T-helper 2 cell (primary cell): ENCODE measurements at places on chromosomes 4 and X.

DNA sequence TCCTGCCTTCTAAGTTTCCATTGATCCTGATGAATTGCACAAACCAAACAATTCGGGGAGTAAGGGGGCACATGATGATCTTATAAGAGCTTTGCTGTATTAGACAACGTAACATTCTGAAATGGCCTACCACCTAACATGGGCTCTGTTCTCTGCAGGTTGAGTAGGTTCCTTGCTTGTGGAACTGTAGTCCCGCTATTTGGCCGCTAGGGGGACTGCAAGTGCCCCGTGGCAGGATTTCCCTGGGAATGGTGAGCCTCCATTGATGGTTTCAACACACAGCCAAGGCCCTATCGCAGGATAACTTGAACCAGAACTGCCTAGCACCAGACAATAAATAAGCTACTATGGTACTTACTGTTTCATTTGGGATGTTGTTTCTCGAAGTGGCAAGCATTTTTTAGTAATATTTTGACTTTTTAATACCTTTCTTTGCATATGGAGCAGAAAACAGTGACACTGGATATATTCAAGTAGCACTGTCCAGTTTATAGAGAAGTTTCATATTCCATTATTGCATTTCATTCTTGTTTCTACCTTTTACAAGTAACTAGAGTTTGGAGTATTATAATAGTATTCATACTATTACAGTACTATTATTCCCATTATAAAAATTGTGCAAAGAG lies 11.9 kb downstream of the AR start:
- DNase-seq = no peak

- DNase-seq = no peak
Observed at GRCh38 chrX:41629539-41629938, 59.2 kb upstream of the GPR34 start.

- peak; percentile 12 for DNase-seq
Observed at GRCh38 chrX:72306851-72307645, 1.3 kb upstream of the CITED1 start.

GRCh38 chrX:38548508-38548907 lies 12.8 kb upstream of the TSPAN7 start:
- DNase-seq = no peak

GRCh38 chr4:84530454-84530853 lies 31.4 kb upstream of the NKX6-1 start:
- peak; percentile 66 for DNase-seq

DNA sequence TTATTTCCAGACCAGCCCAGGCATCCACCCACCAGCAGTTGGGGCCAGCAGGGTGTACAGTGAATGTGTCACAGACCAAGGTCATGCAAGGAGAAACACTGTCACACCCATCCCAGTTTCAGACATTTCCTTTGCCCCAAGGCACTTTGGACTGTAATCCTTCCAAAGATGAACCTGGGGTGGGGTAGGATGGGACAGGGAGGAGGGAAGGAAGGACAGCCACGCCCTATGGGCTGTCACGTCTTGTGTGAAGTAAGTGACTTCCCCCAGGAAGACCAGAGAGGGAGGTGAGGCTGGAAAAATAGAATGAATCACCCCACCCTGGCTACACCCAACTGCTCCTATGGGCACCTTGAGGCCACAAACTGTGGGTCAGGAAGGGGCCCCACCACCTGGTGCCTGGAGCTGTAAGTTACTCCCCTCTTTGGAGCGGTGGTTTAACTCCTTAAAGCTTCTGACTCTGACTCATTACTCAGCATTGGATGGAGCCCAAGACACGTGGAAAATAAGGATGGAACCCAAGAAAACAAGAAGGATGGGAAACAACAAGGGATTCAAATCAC lies 349.9 kb upstream of the KLF3 start:
- DNase-seq = no peak

GRCh38 chr4:109576462-109576861 lies 16.4 kb downstream of the MCUB start:
- no peak for DNase-seq

DNA sequence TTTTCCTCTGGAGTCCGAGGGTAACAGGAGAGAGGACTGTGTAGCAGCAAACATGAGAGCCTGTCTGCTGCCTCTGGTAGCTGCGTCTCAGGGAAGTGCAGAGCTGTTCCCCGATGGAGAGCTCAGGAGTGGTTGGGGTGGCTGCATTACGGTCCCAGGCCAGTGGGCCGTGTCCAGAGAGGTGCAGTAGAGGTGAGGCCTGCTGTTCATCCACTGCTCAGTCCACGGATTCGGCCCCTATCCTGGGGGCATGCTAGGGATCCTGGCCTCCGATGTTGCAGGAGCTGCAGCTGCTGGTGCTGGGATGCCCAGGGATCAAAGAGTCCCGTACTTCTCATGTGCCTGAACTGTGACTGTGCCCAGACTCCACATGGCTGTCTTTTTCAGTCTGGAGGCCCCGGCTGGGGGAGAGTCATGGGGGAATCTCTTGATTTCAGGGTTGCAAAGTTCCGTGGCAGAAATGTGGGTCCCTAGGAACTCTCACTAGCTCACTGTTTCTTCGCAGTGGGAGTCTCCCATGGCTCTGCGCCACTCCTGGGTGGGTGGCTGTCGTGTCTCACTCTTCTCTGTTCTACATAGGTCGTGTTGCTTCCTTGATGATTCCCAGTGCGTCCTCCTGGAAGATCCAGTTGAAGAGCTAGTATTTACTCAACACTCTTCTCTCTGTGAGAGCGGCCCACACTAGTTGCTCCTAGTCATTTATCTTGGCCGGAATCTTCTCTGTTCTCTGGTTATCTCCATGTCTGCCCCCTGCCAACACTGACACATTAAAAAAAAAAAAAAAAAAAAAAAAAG lies 109.5 kb upstream of the CENPE start:
- DNase-seq = no peak

DNA sequence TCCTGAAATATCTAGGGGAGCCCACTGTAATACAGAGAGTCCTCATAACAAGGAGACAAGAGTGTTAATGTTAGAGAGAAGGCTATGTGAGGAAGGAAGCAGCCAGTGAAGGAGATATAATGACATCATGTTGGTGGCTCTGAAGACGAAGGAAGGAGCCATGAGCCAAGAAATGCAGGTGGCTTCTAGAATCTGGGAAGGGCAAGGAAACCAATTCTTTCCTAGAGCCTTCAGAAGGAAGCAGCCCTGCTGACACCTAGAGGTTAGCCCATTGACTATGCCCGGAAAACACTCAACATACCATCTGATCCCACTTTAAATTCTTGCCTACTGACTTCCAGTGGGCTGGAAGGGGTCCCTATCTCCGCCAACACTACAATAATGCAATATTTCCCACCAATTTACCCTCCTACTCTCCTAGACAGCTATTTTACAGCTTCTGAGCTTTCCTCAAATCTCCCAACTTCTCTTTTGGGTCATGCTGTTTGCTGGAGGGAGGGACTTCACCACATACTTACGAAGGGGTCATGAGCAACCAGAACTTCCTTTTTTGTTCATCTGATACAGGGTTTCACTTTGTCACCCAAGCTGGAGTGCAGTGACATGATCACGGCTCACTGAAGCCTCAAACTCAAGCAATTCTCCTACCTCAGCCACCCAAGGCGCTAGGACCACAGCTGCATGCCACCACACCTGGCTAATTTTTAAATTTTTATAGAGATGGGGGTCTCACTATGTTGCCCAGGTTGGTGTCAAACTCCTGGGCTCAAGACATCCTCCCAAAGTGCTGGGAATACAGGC lies 25.2 kb upstream of the G3BP2 start:
- peak; percentile 36 for DNase-seq

GRCh38 chr4:78621395-78621794 lies 69.8 kb downstream of the ANXA3 start:
- DNase-seq = no peak

GRCh38 chr4:71259911-71260331 lies 78.9 kb upstream of the SLC4A4 start:
- DNase-seq = no peak

DNA sequence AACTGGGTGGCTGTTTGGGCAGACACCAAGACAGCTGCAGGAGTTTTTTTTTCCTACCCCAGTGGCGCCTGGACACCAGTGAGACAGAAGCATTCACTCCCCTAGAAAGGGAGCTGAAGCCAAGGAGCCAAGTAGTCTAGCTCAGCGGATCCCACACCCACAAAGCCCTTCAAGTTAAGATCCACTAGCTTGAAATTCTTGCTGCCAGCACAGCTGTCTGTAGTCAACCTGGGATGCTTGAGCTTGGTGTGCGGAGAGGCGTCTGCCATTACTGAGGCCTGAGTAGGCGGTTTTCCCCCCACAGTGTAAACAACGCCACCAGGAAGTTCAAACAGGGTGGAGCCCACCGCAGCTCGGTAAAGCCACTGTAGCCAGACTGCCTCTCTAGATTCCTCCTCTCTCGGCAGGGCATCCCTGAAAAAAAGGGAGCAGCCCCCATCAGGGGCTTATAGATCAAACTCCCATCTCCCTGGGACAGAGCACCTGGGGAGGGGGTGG lies 171.4 kb downstream of the ARHGEF9 start:
- no peak for DNase-seq

DNA sequence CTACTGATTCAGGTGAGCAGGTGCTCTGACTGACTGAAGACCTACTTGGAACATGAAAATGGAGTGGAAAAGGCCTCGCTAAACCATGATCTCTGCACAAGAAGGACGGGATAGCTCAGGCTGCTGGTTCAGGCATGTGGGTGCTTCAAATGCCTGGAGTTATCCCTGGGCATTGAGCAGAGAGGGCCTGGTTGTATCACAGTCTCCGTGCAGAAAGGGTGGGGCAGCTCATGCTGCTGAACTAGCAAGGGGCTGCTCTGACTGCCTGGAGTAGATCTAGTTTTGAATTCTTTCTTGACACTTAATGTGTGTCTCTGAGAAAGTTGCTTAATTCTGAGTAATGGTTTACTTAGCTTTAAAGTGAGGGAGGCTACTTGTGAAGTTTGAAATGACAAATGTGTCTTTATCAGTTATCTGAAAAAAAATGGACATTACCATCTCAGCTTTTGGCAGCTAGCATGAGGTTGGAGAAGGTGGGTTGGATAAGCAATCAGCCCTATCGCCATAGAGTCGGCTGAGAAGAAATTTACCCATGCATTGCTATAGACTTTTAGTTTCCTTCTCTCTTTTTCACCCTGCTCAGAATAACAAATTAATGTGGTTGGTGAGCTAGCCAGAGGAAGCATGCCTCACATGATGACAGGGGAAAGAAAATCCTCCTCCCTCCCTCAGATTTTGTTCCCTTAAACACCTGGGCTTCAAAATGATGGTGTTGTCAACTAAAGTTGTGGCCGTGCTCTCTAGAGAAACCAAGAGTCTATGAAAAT lies 832.4 kb downstream of the STIM2 start:
- DNase-seq = no peak

GRCh38 chr4:13877626-13878025 lies 250.1 kb upstream of the BOD1L1 start:
- no peak for DNase-seq

GRCh38 chrX:112696481-112696880 lies 16.7 kb upstream of the LHFPL1 start:
- no peak for DNase-seq

GRCh38 chr4:36189511-36190226 lies 54.6 kb downstream of the ARAP2 start:
- DNase-seq = no peak

DNA sequence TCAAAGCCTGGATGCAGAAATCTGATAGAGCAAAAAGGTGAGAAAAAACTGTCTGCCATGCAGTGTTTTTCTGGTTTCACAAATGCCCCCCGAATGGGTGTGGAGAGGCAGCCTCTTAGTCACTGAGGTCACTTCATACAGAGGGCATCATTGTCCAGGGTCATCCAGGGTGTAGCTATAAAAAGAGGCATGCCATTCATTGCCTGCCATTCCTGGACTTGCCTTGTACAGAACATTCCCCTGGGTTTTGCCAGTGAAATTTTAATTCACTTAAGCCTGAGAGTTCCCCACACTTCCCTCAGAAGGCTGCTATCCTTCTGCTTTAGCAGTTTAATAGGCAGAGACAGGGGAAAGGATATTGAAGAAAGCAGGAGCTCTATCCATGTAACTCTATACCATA lies 230.3 kb downstream of the UNC5C start:
- DNase-seq = no peak

DNA sequence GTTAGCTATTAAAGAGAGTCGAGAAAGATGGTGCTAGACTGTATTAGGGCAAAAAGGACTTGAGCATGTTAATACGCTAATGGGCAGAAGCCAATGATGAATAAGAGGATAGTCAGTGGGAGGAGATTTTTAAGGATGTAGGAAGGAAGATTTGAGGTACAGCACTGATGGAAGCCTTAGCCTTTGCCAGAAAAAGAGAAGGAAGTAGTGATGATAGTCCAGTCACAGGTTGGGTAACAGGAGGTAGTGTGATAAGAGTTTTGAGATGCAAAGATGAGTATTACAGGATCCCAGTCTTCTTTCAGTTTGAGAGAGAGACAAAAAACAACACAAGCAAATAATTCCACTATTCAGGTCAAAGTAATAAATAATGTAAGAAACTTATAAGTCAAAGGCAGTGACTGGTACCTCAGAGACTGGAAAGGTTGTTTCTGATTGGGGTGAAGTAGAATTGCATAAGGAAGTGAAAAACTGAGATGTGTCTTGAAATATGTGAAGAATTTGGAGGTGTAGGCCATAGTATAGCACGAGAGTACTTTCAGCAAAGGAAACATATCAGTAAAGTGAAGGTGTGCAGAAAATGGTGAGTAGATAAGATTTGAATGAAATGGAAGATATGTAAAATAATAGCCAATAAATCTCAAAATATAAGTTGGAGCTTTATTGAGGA lies 22.1 kb upstream of the NDNF start:
- DNase-seq = no peak

GRCh38 chr4:141614878-141615586 lies 21.4 kb upstream of the IL15 start:
- no peak for DNase-seq
